ENCODE measurements at places on chromosomes 1 and 21.

DNA sequence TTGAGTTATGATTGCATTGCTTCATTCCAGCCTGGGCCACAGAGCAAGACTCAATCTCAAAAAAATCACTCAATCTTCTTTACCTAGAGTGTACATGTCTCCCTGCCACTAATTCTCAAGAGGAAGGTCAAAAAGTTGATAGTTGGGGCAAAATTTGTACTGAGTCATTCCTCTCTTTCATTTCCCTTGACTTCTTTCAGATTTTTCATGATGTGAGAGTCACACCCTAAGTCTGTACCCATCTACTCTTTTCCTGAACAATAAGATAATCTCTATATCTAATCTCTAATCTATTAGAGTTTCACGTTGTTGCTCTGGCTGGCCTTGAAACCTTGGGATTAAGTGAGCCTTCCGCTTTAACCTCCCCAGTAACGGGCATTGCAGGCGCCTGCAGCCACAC, 1.1 kb upstream of the BRDT start:
- no peak for DNase-seq
- no peaks in the 10 kb centered on the region for H3K36me3 ChIP-seq
- peaks cover 5% of the 10 kb centered on the region for H3K4me1 ChIP-seq
- H3K27ac ChIP-seq: no peak overlapping the region
- H3K4me3 ChIP-seq: no peak overlapping the region

DNA sequence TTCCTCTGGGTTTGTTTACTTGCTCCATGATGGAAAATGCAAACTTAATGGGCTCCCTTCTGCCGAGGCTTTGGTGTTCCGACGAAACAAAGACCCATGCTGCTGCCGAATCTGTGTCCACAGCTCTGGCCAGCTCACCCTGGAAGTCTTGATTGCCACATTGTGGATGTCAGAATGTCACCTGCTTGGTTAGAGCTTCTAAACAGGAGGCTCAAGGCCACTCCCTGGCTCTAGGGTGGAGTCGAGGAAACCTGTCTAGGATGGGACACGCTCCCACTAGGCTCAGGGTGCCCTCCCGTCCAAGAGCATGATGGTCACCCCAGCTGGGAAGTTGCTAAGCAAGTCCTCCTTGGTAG, 279.3 kb upstream of the VAMP3 start:
- DNase-seq: no peak
- H3K4me3 ChIP-seq: no peak overlapping the region
- no peaks in the 10 kb centered on the region for H3K36me3 ChIP-seq
- no peaks in the 10 kb centered on the region for H3K4me1 ChIP-seq

GRCh38 chr1:91885213-91885715, 687 bp downstream of the TGFBR3 start:
- peak overlapping the region; percentile 43 for H3K27ac ChIP-seq
- H3K36me3 ChIP-seq: no peaks in the 10 kb centered on the region
- DNase-seq: no peak
- H3K4me3 ChIP-seq: peak overlapping the region; percentile 50
- peaks cover 78% of the 10 kb centered on the region for H3K27me3 ChIP-seq

GRCh38 chr1:172005856-172006255, 164.6 kb downstream of the DNM3 start:
- no peaks in the 10 kb centered on the region for H3K36me3 ChIP-seq
- H3K27me3 ChIP-seq: no peaks in the 10 kb centered on the region
- H3K4me3 ChIP-seq: no peak overlapping the region
- no peaks in the 10 kb centered on the region for H3K4me1 ChIP-seq
- H3K27ac ChIP-seq: no peak overlapping the region
- no peak for DNase-seq

DNA sequence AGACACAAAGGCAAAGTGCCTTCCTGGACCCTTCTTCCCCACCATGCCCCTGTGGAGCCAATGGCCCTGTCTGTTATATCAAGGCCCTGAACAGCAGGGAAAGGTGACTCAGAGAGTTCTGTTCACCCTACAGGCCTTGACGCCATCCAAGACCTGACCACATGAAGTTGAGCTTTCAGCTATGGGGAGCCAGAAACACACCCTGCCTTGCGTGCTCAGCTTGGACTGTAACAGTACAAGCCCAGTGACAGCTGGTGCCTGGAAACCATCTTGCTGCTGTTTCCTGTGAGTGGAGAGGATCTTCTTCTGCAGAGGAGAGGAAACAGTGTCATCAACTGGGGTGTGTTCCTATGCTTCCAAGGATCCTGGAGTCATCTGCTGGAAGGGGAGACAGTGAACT, 165.0 kb upstream of the IRF2BP2 start:
- no peaks in the 10 kb centered on the region for H3K36me3 ChIP-seq
- DNase-seq: no peak
- H3K27me3 ChIP-seq: peaks cover 18% of the 10 kb centered on the region
- no peak overlapping the region for H3K4me3 ChIP-seq
- no peak overlapping the region for H3K27ac ChIP-seq

DNA sequence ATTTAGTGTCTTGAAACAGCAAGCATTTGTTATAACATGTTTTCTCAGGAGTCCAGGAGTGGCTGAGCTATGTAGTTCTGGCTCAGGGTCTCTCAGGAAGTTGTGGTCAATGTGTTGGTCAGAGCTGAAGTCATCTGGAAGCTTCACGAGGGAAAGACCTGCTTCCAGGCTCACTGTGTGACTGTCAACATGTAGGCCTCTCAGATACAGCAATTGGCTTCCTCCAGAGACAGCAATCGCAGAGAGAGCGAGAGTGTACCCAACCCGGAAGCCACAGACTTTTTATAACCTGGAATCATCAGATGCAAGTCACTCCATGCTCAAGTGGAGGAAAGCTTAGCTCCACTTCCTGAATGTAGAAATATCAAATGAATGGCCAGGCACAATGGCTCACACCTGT, 40.9 kb downstream of the TNFRSF9 start:
- no peak overlapping the region for H3K27ac ChIP-seq
- peaks cover 3% of the 10 kb centered on the region for H3K4me1 ChIP-seq
- H3K36me3 ChIP-seq: no peaks in the 10 kb centered on the region

- peaks cover 2% of the 10 kb centered on the region for H3K27me3 ChIP-seq
- no peak overlapping the region for H3K4me3 ChIP-seq
- no peaks in the 10 kb centered on the region for H3K4me1 ChIP-seq
- no peak overlapping the region for H3K27ac ChIP-seq
- no peak for DNase-seq
Measured at GRCh38 chr1:55854911-55855310, 639.7 kb upstream of the USP24 start.

DNA sequence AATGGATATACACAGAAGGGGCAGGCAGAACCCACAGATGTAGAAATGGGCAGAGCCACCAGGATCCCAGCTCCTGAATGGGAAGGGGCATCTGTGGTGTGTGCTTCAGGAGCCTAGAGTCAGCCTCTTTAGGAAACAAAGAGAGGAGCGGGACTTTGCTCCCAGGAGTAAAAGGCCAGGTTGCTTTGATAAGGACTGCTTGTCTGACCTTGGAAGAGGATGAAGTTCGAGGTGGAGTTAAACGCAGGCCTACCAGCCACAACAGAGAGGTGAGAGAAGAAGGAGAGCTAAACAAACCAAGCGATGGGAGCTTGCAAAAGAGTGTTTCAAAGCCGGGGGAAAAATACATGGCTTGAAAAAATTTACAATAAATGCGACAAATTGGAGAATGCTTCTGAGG, 49.9 kb upstream of the TMPRSS2 start:
- no peak overlapping the region for H3K27ac ChIP-seq
- no peak for DNase-seq
- no peaks in the 10 kb centered on the region for H3K27me3 ChIP-seq
- no peak overlapping the region for H3K4me3 ChIP-seq
- H3K4me1 ChIP-seq: no peaks in the 10 kb centered on the region
- no peaks in the 10 kb centered on the region for H3K36me3 ChIP-seq

DNA sequence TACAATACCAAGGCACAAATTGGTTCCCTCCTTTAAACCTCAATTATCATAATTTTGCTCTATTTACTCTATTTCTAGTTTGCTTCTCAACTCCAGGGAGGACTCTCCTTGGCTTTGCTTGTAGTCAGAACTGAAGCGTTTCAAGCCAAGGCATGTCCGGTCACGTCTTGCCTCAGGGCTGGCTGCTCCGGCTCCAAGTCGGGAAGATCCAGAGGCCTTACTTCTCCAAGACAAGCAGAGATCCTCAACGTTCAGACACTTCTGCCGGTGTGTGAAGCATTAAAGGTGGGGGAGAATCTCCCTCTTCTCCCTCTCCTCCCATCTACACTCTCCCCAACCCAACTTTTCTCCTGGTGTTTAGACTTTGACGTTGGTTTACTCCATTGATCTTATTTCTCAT, 7.2 kb upstream of the HHAT start:
- no peak overlapping the region for H3K4me3 ChIP-seq
- H3K4me1 ChIP-seq: no peaks in the 10 kb centered on the region
- DNase-seq: no peak

GRCh38 chr1:25472471-25472870, 41.8 kb downstream of the MACO1 start:
- no peaks in the 10 kb centered on the region for H3K4me1 ChIP-seq
- no peak for DNase-seq
- no peaks in the 10 kb centered on the region for H3K27me3 ChIP-seq
- H3K36me3 ChIP-seq: peaks cover 2% of the 10 kb centered on the region
- H3K27ac ChIP-seq: no peak overlapping the region
- no peak overlapping the region for H3K4me3 ChIP-seq

GRCh38 chr1:150066838-150067183, 765 bp upstream of the VPS45 start:
- H3K4me1 ChIP-seq: peaks cover 2% of the 10 kb centered on the region
- no peaks in the 10 kb centered on the region for H3K27me3 ChIP-seq
- H3K4me3 ChIP-seq: peak overlapping the region; percentile 93
- peak; percentile 23 for DNase-seq
- H3K27ac ChIP-seq: peak overlapping the region; percentile 57

- no peak for DNase-seq
- H3K36me3 ChIP-seq: no peaks in the 10 kb centered on the region
- H3K4me1 ChIP-seq: no peaks in the 10 kb centered on the region
- H3K4me3 ChIP-seq: no peak within 1 kb of the TSS
Measured at GRCh38 chr1:110450929-110451328, at the start of gene PROK1. PROK1 (plus strand) TSS chr1:110451149; CDS start chr1:110451217, 68 bp downstream.

- no peaks in the 10 kb centered on the region for H3K4me1 ChIP-seq
- no peaks in the 10 kb centered on the region for H3K27me3 ChIP-seq
- no peak overlapping the region for H3K27ac ChIP-seq
- peaks cover 18% of the 10 kb centered on the region for H3K36me3 ChIP-seq
Measured at GRCh38 chr1:235468970-235469369, 35.3 kb downstream of the B3GALNT2 start.

DNA sequence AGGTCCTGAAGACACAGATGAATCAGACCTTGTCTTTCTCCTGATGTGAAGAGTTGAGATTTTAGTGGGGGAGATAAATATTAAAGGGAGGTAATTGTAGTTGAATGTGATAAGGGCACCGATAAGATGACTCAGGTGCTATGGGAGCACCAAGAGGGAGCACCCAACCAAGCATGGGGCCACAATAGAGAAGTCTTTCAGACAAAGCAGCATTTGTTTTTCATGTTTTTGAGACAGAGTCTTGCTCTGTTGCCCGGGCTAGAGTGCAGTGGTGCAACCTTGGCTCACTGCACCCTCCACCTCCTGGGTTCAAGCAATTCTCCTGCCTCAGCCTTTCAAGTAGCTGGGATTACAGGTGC, 16.2 kb downstream of the SZT2 start:
- H3K27me3 ChIP-seq: no peaks in the 10 kb centered on the region
- H3K4me1 ChIP-seq: no peaks in the 10 kb centered on the region
- H3K27ac ChIP-seq: no peak overlapping the region
- no peak overlapping the region for H3K4me3 ChIP-seq
- peaks cover 49% of the 10 kb centered on the region for H3K36me3 ChIP-seq

DNA sequence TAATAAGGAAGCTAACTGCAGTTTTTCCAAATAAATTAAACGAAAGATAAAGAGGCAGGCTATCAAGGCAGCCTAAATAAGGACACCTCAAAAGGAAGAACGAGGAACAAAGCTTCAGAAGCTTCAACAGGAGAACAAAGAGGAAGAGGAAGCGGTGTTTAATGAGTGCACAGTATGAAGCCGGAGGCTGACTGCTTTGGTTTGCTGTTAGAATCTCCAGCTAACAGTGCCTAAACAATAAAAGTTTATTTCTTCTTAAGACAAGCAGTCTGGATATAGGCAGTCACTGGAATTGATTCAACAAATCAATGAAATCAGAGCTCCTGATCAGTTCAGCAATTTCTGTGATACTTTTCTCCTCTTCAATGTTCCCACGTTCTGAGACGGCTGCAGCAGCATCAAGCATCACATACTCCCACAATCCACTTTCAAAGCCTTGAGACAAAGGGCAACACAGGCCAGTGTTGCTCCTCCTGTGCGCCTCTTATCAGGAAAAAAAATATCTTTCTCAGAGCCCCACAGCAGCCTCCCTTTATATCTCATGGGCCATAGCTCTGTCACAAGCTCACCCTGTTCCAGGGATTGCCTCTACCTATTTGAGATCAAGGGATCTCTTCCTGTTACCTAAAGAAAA, 365.6 kb upstream of the ST6GALNAC5 start:
- H3K4me1 ChIP-seq: peaks cover 4% of the 10 kb centered on the region
- H3K4me3 ChIP-seq: no peak overlapping the region
- H3K36me3 ChIP-seq: no peaks in the 10 kb centered on the region
- peak; percentile 15 for DNase-seq
- H3K27me3 ChIP-seq: no peaks in the 10 kb centered on the region
- H3K27ac ChIP-seq: no peak overlapping the region

- no peak for DNase-seq
- H3K27me3 ChIP-seq: peaks cover 9% of the 10 kb centered on the region
- no peaks in the 10 kb centered on the region for H3K36me3 ChIP-seq
- peaks cover 2% of the 10 kb centered on the region for H3K4me1 ChIP-seq
- H3K4me3 ChIP-seq: no peak overlapping the region
- no peak overlapping the region for H3K27ac ChIP-seq
Measured at GRCh38 chr1:84887261-84887934, 5.6 kb downstream of the LPAR3 start.

DNA sequence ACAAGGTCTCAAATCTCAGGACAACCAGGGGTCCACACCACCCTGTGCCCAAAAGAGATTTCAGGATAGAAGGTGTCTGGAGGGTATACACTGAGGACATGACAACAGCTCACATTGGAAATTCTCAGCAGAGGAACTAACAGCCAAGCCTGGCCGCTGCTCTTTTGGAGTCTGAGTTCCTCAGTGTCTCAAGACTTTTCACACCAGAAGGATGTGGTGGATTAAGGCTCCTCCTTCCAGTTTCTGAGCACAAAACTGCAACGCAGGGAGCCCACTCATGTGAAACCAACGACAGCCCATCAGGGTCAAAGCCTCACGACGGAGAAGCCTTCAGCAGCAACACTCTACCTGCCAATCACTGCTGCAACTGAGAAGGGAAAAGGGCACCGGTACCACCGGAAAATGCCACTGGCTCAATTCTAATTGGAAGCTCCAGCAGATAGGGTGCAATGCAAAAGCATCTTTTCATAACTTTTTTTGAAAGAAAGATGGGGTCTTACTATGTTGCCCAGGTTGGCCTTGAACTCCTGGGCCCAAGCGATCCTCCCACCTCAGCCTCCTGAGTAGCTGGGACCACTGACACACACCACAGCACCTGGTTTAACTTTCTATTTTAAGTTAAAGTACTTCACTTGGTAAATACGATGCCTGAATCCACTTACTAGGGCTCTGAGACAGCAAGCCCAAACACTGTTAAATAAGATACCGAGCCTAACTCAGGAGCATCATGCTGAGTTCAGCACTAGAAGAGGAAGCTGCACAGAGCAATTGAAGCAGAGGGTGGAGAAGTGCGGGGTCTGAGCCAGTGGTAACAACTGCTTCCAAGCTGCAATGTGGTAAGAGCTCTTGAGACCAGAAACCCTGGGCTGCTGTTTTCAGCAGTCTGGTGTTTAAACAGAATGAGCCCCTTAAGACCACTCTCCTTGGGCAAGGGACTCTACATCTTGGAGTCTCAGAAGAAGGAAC, 7.8 kb downstream of the CAPZB start:
- peaks cover 25% of the 10 kb centered on the region for H3K36me3 ChIP-seq
- no peak overlapping the region for H3K4me3 ChIP-seq
- H3K4me1 ChIP-seq: peaks cover 71% of the 10 kb centered on the region
- DNase-seq: peak; percentile 64
- H3K27me3 ChIP-seq: no peaks in the 10 kb centered on the region
